ENCODE measurements at places on chromosomes 1 and 21.

- DNase-seq, result no peak
These were observed 341.0 kb downstream of the SMYD3 start for GRCh38 chr1:246165826-246166709.

DNA sequence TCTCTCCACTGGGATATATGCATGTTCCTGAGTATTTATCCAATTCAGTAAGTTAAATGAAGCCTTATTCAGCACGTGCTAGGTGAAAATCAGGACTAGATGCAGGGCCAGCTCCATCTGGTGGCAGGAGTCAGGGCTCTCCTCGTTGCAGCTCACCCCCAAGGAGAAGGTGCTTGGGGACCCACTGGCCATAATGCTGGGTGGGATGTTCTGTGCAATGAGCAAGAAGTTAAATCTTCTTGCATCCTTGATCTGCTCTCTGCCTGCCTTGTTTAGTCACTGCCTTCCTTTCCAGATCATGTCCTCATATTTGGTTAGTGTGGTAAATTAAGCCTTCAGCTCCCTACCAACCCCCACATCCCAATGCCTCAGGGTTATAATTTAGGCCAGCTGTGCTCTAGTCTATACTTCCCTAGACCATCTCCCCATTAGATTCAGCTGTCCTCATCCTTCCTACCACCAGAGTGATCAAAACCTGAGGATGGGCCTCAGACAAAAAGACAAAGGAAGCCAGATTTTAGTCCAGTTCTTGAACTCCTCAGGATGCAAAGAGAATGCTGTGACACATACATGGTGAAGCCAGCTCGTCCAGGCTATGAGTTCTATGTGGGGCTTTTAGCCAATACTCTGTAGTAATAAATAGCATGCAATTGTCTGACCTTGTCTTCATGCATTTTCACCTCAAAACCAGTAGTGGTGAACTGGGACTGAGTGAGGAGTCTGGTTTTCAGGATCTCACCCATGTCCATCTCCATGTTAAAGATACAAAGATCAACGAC is 55.9 kb downstream of the SEC16B start:
- no peak for DNase-seq

DNA sequence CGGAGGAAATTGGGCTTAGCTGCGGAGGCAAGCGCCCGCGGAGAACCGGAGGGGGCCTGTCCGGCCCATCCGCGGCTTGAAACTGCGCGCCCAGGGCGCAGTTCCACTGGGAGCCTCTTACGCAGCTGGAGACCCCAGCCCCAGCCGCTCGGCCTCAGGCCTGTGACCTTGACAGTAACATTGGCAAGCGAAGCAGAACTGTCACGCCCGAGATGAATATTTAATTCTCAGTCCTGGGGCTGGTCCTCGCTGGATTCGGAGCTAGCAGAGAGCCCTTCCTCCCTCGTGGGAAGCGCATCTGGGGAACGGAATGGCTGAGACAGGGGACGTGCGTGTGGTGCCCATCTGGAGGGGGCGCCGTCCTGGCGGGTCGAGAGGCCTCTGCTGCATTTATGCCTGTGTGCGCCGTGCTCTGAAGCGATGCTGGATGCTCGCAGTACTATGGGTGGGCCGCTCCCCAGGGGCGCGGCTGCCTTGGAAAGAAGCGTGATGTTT is 928 bp downstream of the SLC6A17 start:
- no peak for DNase-seq

- no peak for DNase-seq
These were observed 207.4 kb downstream of the GABPA start for GRCh38 chr21:25942135-25942534.

DNA sequence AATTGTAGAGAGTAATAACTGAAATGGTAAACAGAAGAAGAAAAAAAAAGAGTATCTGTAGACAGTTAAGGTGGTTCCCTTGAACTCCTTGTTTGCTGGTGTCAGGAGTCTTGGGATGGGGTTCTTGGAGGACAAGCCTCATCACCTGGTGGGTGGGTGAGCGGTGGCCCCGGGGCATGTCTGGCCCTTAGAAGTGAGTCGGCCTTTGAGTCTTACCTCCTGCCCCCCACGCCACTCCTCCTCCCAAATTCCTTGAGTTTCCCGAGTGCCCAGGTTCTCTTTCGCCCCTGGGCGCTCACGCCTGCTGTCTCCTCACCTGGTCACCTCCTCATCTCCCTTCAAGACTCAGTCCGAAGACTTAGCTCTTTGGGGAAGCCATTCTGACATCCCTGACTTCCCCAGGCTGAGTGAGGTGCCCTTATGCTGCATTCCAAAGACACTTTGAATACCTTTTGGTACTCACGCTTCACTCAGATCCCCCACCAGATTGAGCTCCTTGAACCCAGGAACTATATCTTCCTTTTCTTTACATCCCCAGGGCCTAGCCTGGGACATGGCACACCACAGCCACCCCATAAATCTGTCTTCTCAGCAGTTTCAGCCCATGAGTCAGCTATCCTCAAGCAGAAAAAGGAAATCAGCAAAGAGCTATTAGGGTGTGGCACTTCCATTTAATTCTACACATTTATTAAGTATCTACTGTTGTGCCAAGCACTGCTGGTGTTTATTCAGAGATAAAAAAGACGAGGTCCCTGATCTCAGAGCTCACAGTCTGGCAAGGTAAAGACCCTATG is 13.5 kb upstream of the IKBKE start:
- DNase-seq, result no peak

DNA sequence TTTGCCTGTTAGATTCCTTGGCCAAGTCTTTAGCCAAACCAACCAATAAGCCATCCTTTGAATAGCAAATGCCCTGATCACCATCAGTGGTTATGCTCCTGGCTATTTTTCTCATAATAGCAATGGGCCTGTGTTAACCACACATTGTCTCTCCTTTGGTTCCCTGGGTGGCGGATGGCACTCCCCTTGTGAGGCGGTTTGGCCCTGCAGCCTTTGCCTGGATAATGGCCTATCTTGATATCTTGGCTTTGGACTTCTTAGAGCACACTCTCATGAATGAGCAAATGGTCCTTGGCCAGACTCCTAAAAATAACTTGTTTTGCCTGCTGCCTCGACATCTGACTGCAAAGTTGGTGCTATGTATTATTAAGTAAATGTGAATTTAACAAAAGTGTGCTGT is 22.4 kb upstream of the ZBTB18 start:
- no peak for DNase-seq

DNA sequence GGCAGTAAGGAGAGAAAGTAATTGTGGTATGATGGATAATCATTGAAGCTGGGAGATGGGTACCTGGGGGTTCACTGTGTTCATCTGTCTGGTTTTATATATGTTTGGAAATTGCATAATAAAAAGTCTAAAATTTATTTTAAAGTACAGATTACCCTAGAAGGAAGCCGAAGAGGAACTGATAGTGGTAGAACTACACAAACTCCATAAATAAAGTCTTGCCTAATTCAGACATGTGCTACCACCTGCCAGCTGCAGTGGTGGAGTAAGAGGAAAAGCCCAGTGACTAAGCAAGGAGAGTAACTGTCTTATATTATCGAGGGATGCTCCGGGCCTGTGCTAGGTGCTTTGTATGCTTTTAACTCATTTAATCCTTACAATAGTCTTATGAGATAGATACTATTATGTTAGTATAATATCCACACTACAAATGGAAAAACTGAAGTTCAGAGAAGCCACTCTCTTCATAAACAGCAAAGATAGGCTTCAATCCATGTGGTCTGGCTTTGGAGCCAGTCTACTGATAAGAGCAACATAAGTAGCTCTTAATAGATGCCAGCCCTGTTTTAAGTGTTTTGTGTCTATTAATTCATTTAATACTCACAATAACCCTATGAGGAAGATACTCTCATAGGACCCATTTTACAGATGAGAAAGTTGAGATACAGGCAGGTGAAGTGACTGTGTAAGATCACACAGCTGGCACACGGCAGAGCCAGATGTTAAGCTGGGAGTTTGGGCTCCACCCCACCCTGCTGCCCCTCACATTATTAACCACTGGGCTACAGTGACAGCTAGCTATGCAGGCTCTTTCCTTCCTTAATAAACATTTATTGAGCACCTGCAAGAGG is 56.8 kb upstream of the HNRNPU start:
- DNase-seq, result no peak
